ENCODE measurements at places on chromosomes 11 and 22.

GRCh38 chr22:27156821-27157489 lies 499.6 kb downstream of the MIAT start:
- DNase-seq = no peak

DNA sequence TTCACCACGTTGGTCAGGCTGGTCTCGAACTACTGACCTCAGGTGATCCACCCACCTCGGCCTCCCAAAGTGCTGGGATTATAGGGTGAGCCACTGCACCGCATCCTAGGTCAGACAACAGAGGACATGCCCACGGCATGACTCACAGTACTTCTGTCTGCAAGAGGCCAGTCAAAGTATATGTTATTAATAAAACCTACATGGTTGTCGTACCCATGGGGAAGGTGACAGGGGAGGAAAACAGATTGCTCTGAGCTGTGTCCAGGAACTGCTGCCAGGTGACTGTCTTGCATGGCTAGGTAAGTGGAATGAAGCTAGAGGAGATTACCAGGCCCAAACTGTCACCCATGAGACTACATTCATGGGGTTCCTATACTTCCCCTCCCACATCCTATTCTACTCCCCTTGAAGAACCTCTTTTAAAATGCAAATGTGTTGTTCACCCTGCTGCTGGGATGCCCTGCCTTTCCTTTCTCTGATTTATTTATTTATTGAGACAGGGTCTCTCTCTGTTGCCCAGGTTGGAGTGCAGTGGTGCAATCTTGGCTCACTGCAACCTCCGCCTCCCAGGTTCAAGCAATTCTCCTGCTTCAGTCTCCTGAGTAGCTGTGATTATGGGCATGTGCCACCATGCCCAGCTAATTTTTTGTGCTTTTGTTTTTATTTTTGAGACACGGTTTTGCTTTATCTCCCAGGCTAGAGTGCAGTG lies 2.0 kb upstream of the NLRX1 start:
- no peak for DNase-seq

DNA sequence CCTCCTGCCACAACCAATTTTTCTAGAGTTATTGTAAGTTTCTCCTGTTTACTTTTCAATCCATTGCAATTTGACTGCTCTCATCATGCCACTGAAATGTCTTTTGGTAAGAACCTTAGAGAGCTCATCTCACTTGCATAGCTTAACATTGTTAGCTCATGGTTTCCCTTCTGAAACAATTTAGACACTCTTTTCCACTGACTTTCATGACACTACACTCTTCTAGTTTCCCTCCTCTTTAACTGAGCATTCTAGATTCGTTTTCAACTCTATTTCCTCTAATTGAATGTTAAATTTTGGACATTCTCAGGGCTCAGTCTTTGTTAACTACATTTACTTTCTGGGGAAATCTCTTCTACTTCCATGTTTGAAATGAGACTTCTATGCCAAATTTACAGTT lies 369.1 kb downstream of the JRKL start:
- no peak for DNase-seq

- no peak for DNase-seq
Measured at GRCh38 chr22:45334068-45334467, 24.3 kb downstream of the FAM118A start.

DNA sequence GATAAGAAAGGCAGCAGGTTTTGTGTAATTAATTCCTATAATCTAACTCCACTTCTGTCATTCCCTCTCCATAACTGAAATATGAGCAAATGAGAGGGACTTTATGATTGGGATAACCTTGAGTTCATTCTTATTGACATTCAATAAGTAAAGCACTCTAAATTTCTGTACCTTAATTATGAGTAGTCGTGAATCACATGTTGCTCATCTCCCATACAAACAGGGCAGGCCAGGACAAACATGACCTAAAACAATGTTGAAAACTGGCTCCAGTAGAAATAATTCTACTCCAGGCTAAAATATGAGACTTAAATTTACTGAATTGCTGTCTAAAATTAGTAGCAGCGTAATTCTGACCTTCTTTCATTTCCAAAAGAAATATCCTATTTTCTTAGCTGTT lies 505.4 kb downstream of the NELL1 start:
- DNase-seq = no peak

- no peak for DNase-seq
Measured at GRCh38 chr11:27471589-27472397, 797 bp downstream of the LGR4 start.

DNA sequence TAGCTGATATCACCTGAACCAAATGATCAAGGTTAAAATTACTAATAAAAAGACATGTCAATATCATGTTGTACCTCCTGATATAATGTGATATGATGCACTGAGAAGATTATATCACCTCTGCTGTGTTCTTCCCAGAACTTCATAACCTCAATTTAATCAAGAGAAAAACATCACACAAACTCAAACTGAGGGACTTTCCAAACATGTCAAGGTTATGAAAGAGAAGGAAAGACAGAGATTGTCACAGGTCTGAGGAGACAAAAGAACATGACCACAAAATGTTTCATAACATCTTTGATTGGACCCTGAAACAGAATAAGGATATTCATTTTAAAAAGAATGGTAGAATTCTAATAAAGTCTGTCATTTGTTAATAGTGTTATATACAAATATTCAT lies 43.0 kb upstream of the CFAP300 start:
- no peak for DNase-seq

DNA sequence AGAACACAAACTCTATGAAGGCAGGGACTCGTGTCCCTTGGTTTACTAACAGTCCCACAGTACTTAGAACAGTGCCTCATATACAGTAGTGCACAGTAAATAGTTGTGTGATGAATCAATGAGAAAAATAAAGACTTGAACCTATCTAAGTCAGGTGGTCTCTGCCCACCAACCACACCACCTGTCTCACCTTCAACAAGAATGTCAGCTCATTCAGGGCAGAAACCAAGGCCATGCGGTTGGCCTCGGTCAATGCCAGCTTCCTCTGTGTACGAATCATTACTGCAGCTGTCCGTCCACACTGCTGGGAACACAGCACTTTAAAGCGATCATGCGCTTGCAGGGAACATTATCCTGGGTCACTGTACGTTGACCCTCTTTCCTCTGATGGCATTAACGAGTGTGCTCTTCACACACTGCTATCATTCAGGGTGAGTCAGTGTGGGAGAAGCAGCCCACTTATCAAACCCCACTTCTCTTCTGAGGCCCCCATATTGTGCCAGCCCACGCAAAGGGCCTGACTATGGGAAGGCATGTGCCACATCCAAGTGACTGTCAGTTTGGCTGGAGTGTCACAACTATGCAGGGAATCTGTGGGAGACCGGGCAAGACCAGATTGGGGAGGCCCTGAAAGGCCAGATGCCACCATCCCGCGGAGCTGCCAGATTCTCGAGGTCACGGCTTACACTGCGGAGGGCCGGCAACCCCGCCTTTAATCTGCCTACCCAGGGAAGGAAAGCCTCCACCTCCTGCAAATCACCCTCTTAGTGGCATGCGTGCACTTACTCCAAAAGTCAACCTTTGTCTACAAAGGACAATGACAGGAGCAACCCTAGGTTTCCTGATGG lies 36.1 kb downstream of the LARGE1 start:
- DNase-seq = no peak

- no peak for DNase-seq
Measured at GRCh38 chr22:44237290-44237689, 56.6 kb downstream of the PARVG start.

DNA sequence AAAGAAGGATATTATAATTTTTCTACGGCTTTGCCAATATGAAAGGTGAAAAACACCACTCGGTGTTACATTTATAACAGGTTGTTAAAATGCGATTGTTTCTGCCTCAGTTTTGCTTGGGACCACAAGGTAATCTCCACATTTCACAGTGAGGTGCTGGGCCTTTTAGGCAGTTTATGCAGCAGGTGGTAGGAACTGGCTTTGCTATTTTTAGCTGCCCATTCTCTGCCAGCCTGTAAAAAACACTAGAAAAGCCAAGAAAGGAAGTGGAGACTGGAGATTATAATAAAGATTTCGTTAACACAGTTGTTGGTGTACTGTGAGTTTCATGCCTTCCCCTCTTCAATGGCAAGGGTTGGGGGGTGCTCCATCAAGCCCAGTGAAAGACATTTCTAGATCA lies 8.0 kb upstream of the MRPL16 start:
- no peak for DNase-seq

GRCh38 chr11:69044111-69045013 lies 4.4 kb upstream of the TPCN2 start:
- no peak for DNase-seq

GRCh38 chr11:111641339-111642015 lies 39.2 kb downstream of the SIK2 start:
- no peak for DNase-seq

DNA sequence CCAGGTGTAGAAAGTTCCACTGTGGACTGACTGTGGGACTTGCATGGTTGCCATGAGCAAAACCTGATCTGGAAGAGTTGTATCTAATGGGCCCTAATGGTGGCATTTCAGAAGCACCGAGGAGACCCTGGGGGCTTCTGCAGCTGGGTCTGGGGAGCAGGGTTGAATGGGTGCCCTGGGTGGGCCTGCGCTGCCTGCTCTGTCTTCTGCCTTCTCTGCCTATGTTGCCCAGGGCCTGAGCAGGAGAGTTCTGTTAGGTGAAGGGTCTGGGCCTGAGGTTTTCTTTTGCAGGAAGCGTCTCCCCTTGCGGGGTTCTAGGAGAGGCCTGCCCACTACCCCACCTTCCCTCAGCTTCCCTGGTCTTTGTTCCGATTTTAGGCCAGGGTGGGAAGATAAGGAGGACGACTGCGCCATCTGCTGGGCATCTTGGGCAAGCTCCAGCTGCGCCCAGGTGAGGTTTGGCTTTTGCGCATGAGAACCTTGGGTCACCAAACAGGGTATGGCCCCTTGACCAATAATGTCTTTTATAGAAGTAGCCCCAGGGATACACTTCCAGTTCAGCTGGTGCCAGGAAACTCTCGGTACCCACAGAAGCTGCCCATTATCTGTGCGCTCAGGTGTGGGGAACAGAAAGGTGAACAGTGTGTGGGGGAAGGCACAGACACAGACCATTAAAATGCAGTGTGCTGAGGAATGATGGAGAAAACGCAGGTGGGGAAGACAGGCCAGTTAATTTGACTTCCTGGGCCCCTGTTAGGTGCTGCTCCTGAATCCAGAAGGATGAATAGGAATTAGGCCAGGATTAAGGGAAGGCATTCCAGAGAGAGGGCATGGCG lies 23.2 kb downstream of the COMMD9 start:
- DNase-seq = peak; percentile 49

GRCh38 chr11:11574373-11575287 lies 47.2 kb downstream of the GALNT18 start:
- DNase-seq = no peak

DNA sequence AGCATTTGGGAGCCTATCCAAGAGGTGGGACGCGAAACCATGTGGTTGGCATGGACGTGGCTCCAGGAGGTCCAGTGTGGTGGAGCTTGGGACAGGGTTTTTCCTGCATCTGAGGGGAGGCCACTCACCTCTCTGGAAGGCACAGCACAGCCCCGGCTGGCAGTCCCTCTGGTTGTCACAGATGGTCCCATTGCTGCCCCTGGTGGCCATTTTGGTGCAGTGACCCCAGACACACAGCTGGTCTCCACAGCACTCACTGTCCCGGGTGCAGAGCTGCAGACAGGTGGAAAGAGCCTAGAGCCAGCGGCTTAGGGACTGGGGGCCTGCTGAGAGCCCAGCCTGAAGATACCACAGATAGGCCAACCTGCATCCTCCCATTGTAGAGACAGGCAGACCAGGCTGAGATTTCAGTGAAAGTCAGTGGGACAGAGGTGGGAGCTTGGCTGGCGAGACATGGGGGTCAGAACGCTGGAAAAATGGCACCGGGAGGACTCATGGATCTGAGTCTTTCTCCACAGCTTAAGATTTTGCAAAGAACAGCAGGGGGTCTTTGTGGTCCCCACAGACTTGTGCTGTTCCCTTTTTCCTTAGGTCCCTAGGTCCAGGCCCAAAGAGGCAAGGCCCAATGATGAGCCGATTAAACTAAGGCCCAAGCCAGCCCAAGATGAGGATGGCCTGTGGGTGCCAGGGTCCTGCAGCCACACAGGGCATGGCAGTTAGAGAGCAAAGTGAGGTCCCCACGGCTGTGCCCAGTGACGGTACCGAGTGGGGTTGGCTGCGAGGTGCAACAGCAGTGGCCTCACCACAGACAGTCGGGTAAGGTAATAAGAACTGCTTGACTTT lies 41.4 kb downstream of the DKK3 start:
- DNase-seq = peak; percentile 79

GRCh38 chr22:17115945-17116565 lies 5.1 kb downstream of the TMEM121B start:
- DNase-seq = no peak

DNA sequence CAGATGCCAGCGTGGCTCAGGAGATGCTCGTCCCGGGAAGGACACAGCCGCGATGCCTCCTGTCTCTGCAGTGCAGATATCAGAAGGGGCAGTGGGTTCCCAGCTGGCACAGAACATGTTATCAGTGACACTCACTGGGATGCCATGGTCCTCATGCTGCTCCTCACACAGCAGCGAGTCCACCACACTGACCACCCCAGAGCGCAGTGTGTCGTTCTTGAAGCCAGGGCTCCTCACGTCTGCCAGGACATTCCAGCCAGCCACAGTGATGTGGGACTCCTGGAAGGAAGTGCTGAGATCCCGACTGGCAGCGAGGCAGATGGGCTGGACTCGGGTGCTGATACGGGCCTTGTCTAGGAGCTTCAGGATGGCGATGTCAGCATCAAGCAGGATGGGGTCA lies 13.1 kb upstream of the SLC1A2 start:
- no peak for DNase-seq

- no peak for DNase-seq
Measured at GRCh38 chr11:116931206-116931953, 94.0 kb upstream of the APOA1 start.

- DNase-seq = no peak
Measured at GRCh38 chr11:2679011-2679676, 20.6 kb downstream of the KCNQ1OT1 start.

GRCh38 chr11:113113801-113114704 lies 152.8 kb downstream of the NCAM1 start:
- DNase-seq = no peak

- peak; percentile 66 for DNase-seq
Measured at GRCh38 chr11:130315354-130315970, 745 bp upstream of the ZBTB44 start.

DNA sequence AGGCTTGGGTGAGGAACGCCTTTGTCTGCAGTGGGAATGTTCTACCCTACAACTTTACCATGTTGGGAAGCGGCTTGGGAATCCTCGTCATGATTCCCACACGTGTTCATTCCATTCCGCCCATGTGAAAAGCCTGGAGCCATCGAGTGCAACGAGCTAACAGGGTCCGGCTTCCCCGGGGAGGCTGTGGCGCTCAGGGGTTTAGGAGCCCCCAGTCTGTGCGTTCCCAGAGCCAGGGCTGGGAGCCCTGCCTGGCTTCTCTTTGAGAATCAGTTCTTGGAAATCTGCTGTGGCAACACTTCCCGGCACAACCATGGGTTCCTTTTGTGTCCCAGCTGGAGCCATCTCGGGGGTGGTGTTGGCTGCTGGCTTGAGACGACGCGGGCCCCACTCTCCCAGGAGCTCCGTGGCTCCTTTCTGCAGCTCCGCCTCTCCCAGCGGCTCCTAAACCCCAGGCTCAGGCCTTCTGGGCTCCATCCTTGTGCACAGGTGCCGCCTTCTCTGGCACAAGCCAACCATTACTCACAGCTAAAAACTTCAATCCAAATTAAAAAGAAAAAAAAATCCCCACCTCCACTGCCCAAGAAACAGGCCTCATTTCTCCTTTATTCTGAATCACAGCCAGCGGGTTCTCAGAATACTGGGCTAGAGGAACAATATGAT lies 18.7 kb upstream of the PPFIA1 start:
- DNase-seq = no peak

Measured in GM12891 (cell line).